ENCODE measurements at places on chromosomes 3 and 15.

DNA sequence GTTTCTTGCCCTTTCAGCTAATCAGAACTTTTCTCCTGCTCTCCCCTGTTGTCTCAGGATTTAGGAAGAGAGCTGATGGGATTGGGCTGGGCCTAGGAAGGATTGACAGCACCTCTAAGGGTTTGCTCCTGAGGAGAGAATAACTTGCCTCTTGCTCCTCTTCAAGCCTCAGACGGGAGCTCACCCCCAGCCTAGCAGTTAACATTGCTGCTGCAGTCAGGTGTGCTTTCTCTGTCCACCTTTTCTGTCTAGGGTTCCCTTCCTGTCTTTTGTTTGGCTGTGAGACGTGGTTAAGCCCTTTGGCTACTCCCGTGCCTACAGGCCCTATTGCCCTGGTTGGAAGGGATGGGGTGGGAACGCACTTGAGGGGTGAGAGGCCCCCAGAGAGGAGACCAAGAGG is 20.1 kb downstream of the TMEM108 start:
- DNase-seq: no peak

- no peak for DNase-seq
Observed at GRCh38 chr3:112413074-112413473, 80.1 kb downstream of the CD200 start.

- DNase-seq: no peak
Observed at GRCh38 chr3:108669208-108669607, 79.7 kb downstream of the DZIP3 start.

GRCh38 chr15:91100814-91101607 is 954 bp downstream of the SV2B start:
- DNase-seq: no peak

DNA sequence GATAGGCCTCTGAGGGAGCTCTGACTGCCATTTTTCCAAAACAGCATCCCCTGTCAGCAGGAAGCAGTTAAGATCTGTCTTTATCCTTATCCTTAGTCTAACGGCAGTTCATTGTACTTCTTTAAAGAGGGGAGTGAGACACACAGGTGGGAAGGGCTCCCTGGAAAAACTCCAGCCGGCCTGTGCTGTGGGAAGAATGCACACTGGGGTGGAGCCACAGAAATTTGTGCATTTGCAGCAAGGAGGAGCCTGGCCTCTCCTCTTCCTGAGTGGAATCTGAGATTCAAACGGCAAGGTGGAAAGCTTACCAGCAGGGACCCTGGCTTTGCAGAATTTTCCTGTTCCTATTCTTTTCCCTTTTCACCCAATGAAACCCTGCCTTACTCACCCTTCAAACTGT is 1209.4 kb downstream of the ROBO2 start:
- DNase-seq: no peak

GRCh38 chr15:88630798-88631463 is 7.9 kb upstream of the ISG20 start:
- DNase-seq: no peak

- no peak for DNase-seq
Observed at GRCh38 chr3:23740517-23740965, 65.2 kb upstream of the UBE2E1 start.

GRCh38 chr3:152823173-152823572 is 11.8 kb upstream of the P2RY1 start:
- DNase-seq: no peak
